ENCODE measurements at places on chromosomes 7 and 10. TPM values are rescaled to one million over a fixed set of nuclear protein-coding genes. Genes with fewer than 3 reads are reported as not detected.

ZNF425 gene
- total RNA-seq = 3.1 TPM

AKR1C3 gene
- total RNA-seq = 246 TPM

IFIT5 gene
- 5.5 TPM for total RNA-seq

CHAT gene
- total RNA-seq = not detected

PNLIPRP2 gene
- total RNA-seq = not detected

EXOSC1 gene
- 33.0 TPM for total RNA-seq

ACSM6 gene
- total RNA-seq = not detected

HOGA1 gene
- 25.5 TPM for total RNA-seq

PRKCQ gene
- total RNA-seq = 2.3 TPM

PRSS37 gene
- not detected for total RNA-seq

ADAP1 gene
- total RNA-seq = 18.3 TPM

AKR1D1 gene
- not detected for total RNA-seq

CRCP gene
- total RNA-seq = 45.4 TPM

ITGA8 gene
- not detected for total RNA-seq

MMP21 gene
- total RNA-seq = not detected

PON2 gene
- total RNA-seq = 52.0 TPM

CTAGE15 gene
- 0.48 TPM for total RNA-seq

NPSR1 gene
- not detected for total RNA-seq

RARRES2 gene
- total RNA-seq = 9.2 TPM

PIK3AP1 gene
- 1.1 TPM for total RNA-seq

XRCC2 gene
- 0.48 TPM for total RNA-seq

BTBD16 gene
- not detected for total RNA-seq

TMEM213 gene
- total RNA-seq = not detected

CTBP2 gene
- 125 TPM for total RNA-seq

LRIT1 gene
- not detected for total RNA-seq

ZCCHC24 gene
- 1.5 TPM for total RNA-seq

IGFBP3 gene
- total RNA-seq = 133 TPM

CHST12 gene
- 1.7 TPM for total RNA-seq

SPDYE3 gene
- not detected for total RNA-seq

OGA gene
- 94.9 TPM for total RNA-seq

CCZ1B gene
- 31.1 TPM for total RNA-seq

BUD31 gene
- total RNA-seq = 108 TPM

STN1 gene
- total RNA-seq = 45.1 TPM

COL28A1 gene
- total RNA-seq = 0.24 TPM

TRIL gene
- not detected for total RNA-seq

IKZF5 gene
- total RNA-seq = 4.5 TPM

DDX56 gene
- 79.3 TPM for total RNA-seq

ZNRF2 gene
- total RNA-seq = 45.5 TPM

OR2F1 gene
- not detected for total RNA-seq

GLI3 gene
- total RNA-seq = 2.3 TPM

SFTPA1 gene
- not detected for total RNA-seq

PNLIPRP1 gene
- not detected for total RNA-seq

GARIN1A gene
- not detected for total RNA-seq

SOSTDC1 gene
- 0.24 TPM for total RNA-seq

LOXL4 gene
- total RNA-seq = 0.64 TPM

PHKG1 gene
- 1.2 TPM for total RNA-seq

CALML3 gene
- 2.7 TPM for total RNA-seq

CXCL12 gene
- total RNA-seq = not detected

MAGI2 gene
- 1.7 TPM for total RNA-seq

NKX6-2 gene
- total RNA-seq = not detected

UCN3 gene
- total RNA-seq = not detected

CHST3 gene
- total RNA-seq = 20.0 TPM

PHTF2 gene
- total RNA-seq = 8.5 TPM

C7orf33 gene
- total RNA-seq = not detected

TLX1 gene
- total RNA-seq = under 0.01 TPM
